Prostate gland (tissue), 2 donors: ENCODE measurements at places on chromosomes 1 and 21. TPM values are rescaled to one million over a fixed set of nuclear protein-coding genes. Genes with fewer than 3 reads are reported as not detected.

GRCh38 chr1:13730291-13730690 is 30.3 kb downstream of the PRDM2 start:
- DNase-seq, result no peak

GRCh38 chr21:32442566-32443318 is 30.2 kb downstream of the EVA1C start:
- no peak for DNase-seq

Gene PGBD5
- 0.55 TPM for total RNA-seq

DNA sequence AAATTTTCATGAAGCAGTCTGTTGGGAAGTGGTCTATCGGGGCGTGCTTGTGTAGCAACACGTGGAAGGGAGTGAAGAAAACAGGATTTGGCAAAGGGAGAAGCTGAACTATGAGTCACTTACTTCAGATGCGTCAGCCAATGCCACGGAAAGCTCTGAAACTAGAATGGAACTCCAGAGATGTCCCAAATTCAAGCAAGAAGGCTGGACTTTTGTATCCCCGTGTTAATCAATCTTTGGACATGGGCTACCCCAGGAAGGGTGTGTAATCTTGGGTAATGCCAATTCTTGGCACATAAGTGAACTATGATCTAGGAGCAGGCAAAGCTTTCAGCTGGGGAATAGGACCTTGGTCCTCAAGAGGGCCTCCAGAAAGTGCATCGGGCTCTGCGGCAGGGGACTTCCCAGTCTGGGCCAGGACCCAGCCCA is 102.6 kb downstream of the ADSS2 start:
- DNase-seq, result no peak

- DNase-seq, result no peak
Measured at GRCh38 chr1:41751804-41752513, 166.8 kb downstream of the HIVEP3 start.

DNA sequence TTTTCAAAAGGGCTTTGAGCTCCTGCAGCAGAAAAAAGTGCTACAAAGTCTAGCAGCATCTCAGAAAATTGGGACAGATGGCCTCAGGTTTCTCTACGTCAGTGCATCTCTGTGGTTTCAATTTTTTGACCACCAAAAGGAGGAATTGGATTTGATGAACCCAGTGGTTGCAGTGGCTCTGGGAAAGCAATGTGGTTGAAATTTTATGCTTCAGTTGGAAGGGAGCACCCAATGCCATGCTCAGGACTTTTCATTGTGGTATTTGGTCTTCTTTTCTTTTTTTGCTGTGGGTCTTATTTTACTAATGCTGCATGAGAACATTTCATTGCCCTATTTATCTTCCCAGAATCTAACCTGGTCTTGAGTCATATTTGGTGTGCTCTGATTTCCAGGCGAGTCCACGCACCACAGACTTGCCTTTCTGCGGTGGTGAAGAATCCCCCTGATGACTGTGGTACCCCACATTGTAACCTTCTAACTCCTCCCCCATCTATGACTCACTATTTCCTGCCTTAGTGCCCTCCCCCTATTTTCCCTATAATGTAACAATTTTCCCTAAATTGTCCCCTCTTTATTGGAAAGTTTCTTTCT is 56.7 kb downstream of the S1PR1 start:
- no peak for DNase-seq

GRCh38 chr1:91781901-91782622 is 103.9 kb downstream of the TGFBR3 start:
- no peak for DNase-seq

GRCh38 chr1:178908358-178908757 is 37.5 kb upstream of the ANGPTL1 start:
- DNase-seq, result no peak

Gene RWDD3
- 12.8 TPM for total RNA-seq

DNA sequence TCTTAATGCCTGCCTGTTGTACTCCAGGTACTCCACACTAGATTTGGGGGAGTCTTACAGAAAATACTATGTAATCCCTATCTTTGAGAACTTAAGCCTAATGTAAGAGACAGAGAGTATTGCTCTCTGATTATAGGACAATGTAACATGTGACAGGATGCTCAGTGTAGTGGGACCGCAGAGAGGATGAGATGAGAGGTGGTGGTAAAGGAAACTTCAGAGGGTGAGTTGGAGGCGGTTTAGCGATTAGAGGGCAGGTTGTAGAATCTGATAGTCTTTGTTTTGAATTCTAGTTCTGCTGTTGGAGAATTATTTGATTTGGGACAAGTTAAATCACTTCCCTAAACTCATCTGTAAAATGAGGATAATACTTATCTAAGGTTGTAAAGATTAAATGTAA is 5.4 kb downstream of the SOAT1 start:
- no peak for DNase-seq

DNA sequence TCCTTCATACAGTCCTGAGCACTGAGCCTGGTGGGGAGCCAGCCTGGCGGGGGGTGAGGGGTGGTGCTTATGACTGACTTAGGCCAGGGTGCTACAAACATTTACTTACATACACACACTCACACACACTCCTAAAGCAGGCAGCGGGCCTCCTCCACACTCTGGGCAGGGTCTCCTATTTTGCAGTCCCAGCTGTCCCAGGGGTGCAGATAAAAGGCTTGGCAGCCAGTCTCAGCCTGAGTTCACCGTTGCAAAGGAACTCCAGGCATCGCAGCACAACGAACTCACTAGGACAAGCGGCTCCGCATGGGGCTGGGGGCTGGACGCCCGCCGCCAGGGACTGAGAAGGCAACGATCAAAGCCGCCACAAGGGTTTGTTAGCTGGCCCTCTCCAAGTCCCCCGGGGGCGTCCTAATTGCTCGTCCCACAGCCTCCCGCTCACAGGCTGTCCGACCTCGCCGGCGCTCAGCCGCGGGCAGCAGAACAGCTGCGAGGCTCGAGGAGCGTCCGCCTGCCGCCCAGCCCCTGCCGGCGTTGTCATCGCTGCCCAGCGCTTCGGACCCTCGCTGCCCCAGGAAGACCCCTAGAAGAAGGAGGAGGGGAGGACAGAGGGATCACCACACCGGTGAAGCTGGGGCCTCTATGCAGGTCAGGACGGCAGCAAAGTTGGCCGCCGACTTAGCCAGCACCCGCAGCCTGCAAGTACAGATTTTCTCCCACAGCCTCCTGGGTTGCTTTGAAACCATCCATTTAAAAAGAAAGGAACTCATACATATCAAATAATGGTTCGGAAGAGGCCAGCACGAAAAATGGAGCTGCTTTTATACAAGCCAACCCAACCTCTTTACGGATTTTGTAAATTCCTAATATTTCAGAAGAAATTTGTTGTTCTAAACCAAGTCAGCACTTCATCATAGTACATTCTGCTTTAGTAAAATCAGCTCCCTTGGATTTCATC is 6.2 kb downstream of the BARHL2 start:
- DNase-seq, result no peak

GRCh38 chr1:97160818-97161217 is 439.2 kb downstream of the PTBP2 start:
- no peak for DNase-seq
